T-cell (primary cell): ENCODE measurements at places on chromosomes 2 and 18. TPM values are rescaled to one million over a fixed set of nuclear protein-coding genes. Genes with fewer than 3 reads are reported as not detected.

DNA sequence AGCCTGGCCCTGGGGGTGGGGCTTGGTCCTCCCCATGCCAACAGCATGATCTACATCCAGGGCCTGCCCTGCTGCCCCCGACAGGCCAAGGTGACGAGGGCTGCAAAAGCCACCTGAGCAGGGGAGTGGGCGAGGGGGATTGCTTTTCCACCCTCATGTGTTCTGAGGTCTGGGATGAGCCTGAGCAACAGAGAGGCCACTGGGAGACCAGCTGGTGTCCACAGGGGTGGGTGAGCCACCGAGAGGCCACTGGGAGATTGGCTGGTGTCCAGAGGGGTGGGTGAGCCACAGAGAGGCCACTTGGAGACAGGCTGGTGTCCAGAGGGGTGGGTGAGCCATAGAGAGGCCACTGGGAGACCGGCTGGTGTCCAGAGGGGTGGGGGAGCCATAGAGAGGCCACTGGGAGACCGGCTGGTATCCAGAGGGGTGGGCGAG lies 147.4 kb upstream of the GPC1 start:
- DNase-seq, result no peak
- no peak overlapping the region for H3K4me3 ChIP-seq
- no peaks in the 10 kb centered on the region for H3K4me1 ChIP-seq
- peaks cover 20% of the 10 kb centered on the region for H3K27me3 ChIP-seq
- H3K27ac ChIP-seq, result no peak overlapping the region
- H3K36me3 ChIP-seq, result no peaks in the 10 kb centered on the region

- H3K27ac ChIP-seq, result no peak overlapping the region
Measured at GRCh38 chr2:28639092-28639691, 112.4 kb upstream of the PPP1CB start.

The RND3 gene
- total RNA-seq, result 0.90 TPM

DNA sequence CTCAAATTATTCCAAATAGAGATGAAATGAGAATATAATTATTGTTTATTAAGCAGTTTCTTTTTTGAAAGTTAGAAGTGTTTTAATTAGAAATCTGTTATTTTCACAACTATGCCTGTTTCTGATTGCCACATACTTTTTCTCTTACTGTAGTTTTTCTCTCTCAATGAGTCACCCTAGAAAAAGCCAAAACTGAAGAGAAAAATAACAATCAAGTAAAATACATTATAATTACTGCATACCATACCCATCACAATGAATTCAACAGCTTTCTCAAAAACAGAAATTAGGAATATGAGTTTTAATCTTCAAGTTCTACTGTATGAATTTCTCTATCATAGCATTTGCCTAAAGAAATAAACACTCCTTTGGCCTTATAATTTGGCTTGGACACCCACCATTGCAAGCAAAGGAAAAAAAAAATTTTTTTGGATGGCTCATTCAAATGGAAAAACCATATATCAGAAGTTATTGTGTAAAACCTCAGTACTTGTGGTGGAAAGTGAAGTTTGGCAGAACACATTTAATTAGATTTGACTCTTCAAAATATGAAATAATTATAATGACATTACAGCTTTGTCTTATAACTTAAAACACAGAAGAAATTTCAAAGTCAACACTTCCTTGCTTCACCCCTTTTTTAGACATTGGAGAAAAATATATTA lies 138.5 kb downstream of the DYM start:
- peaks cover 9% of the 10 kb centered on the region for H3K36me3 ChIP-seq
- no peaks in the 10 kb centered on the region for H3K4me1 ChIP-seq
- no peak for DNase-seq
- H3K27me3 ChIP-seq, result no peaks in the 10 kb centered on the region

GRCh38 chr2:96528700-96529375 lies 7.7 kb upstream of the ARID5A start:
- peaks cover 17% of the 10 kb centered on the region for H3K4me1 ChIP-seq
- DNase-seq, result no peak
- H3K36me3 ChIP-seq, result no peaks in the 10 kb centered on the region
- H3K27ac ChIP-seq, result no peak overlapping the region

- no peak overlapping the region for H3K27ac ChIP-seq
- no peaks in the 10 kb centered on the region for H3K27me3 ChIP-seq
- no peak for DNase-seq
- no peaks in the 10 kb centered on the region for H3K4me1 ChIP-seq
Measured at GRCh38 chr2:14735696-14736095, 103.2 kb downstream of the LRATD1 start.

- no peaks in the 10 kb centered on the region for H3K27me3 ChIP-seq
- H3K4me1 ChIP-seq, result no peaks in the 10 kb centered on the region
- no peak overlapping the region for H3K4me3 ChIP-seq
- H3K27ac ChIP-seq, result no peak overlapping the region
Measured at GRCh38 chr2:179927041-179927440, 65.6 kb upstream of the ZNF385B start.

- DNase-seq, result no peak
- no peaks in the 10 kb centered on the region for H3K4me1 ChIP-seq
Measured at GRCh38 chr18:23282437-23282781, 147.1 kb downstream of the CABLES1 start.
